ENCODE measurements at places on chromosomes 16 and 17. TPM values are rescaled to one million over a fixed set of nuclear protein-coding genes. Genes with fewer than 3 reads are reported as not detected.

CLEC18C gene
- total RNA-seq: 4.3 TPM

GRCh38 chr17:32596628-32597027 lies 109.8 kb downstream of the CDK5R1 start:
- no peak for DNase-seq

DNA sequence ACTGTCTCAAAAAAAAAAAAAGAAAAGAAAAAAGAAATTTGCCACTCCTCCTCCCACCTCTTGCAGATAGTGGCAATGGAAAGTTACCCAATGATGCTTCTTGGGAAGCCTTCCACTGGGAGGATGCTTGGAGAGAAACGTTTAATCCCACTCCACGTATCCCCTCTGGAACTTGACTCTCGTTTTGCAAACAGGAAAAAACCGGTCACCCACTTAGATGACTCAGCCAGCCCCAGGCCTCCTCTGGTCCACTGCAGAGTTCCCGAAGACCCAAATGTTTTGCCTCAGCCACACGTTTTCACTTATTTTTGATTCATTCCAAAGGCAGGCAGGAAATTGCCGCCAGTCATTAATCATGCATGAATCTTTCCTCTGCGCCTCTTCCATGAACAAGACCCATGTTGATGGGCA lies 9.3 kb upstream of the TNFRSF17 start:
- DNase-seq: peak; percentile 87

GRCh38 chr17:44079877-44080821 lies 9.6 kb downstream of the G6PC3 start:
- no peak for DNase-seq

- DNase-seq: no peak
Observed at GRCh38 chr17:31740611-31741082, 118.4 kb downstream of the COPRS start.

GRCh38 chr17:44904001-44904984 lies 5.0 kb upstream of the EFTUD2 start:
- DNase-seq: no peak

- peak; percentile 94 for DNase-seq
Observed at GRCh38 chr17:33234930-33235685, 58.0 kb downstream of the ASIC2 start.

- DNase-seq: no peak
Observed at GRCh38 chr17:47830396-47831002, 842 bp downstream of the MRPL10 start.

- no peak for DNase-seq
Observed at GRCh38 chr17:77735566-77736198, 222.8 kb upstream of the TNRC6C start.

DNA sequence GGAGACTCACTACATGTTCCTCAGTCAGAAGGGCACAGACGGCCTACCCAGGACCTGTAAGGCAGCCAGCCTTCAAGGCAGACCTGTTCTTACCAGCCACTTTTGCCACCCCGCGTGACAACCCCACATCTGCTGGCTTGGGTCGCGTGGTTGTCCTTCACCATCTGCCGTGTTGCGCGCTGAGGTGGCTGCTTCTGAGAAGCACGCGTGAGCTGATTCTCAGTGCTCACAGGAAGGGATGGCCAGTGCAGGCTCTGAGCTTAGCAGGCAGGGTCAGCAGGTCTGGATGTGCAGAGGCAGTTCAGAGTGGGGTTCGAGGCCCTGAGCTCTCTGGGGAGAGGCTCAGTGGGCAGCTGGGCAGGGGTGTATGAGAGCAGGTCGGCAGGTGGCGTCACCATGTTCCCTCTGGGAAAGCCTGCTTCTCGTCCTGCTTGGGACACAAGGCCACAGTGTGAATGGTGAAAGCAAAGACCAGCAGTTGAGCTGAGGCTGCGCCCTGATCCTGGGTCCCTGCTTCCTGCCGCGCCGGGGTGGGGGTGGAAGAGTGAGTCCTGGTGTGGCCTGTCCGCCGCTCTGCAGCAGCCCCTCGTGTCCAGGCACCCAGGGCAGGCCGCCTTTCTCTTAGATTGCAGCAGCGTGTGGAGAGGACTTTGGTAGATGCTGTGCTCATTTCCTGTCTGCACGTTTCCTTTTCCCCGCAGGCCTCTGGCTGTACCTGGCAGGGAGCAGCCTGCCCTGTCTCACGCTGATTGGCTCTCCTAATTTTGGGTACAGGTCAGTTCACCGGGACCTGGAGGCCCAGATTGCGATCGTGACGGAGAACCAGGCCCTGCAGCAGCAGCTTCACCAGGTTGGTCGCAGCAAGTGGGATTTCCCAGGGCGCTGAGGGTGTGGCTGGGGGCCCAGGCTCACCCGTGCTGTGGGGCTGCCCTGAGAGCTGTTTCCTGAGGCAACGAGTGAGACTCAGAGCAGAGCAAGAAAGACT lies 36.0 kb downstream of the PGS1 start:
- DNase-seq: no peak

GRCh38 chr17:64171041-64171440 lies 41.1 kb upstream of the ERN1 start:
- DNase-seq: no peak

PDPR gene
- 14.6 TPM for total RNA-seq

DNA sequence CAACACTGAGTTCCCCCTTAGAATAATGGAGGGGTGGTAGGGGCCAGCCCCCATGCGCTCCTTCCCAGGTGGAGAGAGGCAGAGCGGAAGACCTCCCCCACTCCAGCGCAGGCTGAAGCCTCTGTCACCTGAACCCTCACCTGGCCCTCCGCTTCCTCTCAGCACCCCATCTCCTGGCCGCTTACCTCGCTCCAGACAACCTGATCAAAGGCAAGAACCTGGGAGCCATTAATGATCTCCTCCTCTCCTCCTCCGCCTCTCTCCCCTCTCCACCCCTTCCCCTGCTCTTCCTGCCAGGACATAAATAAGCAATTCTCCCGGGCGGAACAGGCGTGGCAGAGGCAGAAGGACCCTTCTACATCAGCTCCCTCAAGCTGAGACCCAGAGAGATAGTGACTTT lies 110.2 kb upstream of the LHX1 start:
- DNase-seq: no peak

DNA sequence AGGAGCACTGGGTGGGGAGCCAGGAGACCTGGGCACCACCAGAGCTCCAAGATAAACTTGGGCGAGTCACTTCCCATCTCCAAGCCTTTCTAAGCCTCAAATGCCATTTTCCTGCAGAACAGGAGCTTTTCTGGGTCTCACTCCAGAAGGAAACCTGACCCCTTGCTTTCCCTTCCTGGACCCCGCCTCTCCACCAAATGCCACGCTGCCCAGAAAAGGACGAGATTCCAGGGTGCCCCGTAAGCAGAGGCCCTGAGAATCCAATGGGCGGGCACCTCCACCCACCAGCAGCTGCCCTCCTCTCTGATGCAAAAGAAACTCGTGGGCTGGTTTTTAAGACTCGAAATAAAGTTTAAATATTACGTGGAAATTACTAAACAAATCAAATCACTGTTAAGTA lies 31.3 kb downstream of the ZNF423 start:
- DNase-seq: no peak

CEP295NL gene
- 0.69 TPM for total RNA-seq

DYNLL2 gene
- total RNA-seq: 20.7 TPM

GRCh38 chr16:81214745-81215166 lies 23.7 kb upstream of the BCO1 start:
- no peak for DNase-seq

DNA sequence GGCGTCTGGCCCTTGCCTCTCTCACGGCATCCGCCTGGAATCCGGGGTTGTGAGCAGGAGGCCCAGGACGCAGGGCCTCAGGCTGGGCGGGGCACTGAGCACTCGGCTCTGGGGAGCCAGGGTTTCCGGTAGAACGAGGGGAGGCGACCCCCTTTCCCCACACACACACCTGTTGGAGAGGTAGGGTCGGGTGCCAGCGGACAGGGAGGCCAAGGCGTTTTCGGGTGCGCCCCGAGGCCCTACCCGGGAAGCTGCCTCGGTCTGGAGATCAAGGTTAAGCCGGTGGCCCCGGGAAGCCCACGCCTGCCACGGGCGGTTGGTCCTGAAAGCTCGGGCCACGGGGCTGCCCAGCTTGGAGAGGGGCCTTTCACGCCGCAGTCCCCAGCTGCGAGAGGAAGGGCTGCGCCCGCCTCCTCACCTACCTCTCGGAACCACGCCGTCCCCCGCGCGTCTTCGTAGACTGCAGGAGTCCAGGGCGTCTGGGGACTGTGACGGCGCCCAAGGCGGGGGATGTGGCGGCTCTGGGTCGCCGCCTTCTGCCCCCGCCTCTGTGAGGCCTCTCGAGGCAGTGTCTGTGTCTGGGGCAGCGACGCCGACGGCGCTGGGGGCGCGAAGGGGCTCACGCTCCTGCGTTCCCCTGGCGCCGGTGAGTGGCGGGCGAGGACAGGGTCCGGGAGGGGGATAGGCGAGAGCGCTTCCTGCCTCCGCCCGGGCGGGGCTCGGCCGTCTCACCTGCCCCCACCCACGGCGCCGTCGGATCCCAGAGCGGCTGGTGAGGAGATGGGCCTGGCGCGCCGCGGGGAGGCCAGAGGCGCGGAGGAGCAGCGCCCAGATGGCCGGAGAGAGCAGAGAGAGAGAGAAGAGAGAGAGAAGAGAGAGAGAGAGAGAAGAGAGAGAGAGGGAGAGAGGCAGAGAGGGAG lies 20.3 kb upstream of the HOXB9 start:
- DNase-seq: no peak

- DNase-seq: no peak
Observed at GRCh38 chr16:68074850-68075555, 10.2 kb upstream of the NFATC3 start.

GRCh38 chr17:48577330-48577945 lies 712 bp downstream of the HOXB4 start:
- peak; percentile 69 for DNase-seq

DNA sequence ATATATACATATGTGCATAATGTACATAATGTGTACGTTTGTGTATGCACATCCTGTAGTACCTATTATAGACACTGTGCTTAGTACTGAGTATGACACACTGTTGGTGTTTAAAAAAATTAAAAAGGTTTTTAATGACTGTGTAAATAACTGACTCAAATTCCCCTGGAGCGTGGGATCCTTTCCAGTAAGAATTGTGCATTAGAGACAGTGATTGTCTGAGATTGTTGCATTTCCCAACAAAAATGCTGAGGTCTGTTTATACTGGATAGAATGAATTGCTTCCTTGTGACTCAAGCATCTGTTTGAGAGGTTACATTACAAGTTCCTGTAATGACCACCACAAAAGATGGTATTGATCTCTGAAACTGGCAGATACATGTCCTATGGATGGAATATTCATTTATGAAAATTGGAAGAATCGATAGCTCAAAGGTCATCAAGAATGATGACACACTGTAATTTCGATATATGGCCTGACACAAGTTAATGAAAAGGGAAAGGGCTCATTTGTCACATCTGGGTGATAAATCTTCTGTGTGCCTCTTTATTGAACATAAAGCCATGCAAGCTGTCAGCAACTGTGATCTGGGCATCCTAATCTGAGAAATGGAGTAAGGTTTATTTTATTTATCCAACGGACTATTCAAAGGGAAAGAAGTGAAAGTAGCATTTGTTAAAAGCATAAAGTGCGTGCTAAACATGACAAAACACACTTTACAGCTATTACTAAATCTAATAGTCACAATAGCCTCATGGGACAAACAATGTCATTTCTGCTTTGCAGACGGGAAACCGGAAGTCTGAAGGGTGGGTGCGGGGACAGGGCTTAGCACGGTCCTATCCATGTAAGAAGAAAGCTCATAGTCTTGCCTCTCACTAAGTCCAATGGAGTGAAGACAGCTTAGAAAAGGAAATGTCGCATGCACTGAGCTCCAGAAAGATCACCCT lies 228.8 kb downstream of the CDH11 start:
- peak; percentile 35 for DNase-seq

- DNase-seq: peak; percentile 79
Observed at GRCh38 chr17:4945176-4945943, 3.0 kb downstream of the PFN1 start.

CHRNE gene
- total RNA-seq: 0.35 TPM

GDPD1 gene
- 5.0 TPM for total RNA-seq

FTSJ3 gene
- 76.1 TPM for total RNA-seq

- no peak for DNase-seq
Observed at GRCh38 chr17:54927525-54927924, 26.9 kb downstream of the TOM1L1 start.

ATXN7L3 gene
- 61.1 TPM for total RNA-seq

DNA sequence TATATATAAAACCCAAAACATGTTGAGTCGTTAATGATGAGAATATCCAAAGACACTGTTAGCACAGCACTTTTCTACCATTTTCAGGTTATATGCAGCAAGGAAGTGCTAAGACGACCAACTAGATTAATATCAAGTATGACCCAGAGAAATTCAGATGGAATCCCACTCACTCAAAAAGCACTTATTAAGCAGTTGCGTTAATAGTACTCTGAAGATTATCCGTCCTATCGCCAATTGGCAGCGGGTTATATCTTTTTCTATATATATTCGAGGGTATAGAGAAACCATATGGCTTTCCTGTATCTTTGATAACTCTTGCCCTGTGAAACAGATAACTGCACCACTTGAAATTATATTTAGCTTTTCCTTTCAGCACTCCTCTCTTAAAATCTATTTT lies 1.1 kb downstream of the CRLF3 start:
- DNase-seq: no peak

GRCh38 chr17:45993962-45994627 lies 5.0 kb upstream of the STH start:
- no peak for DNase-seq

- no peak for DNase-seq
Observed at GRCh38 chr16:77373726-77374125, 61.1 kb downstream of the ADAMTS18 start.

GRCh38 chr17:351875-352420 lies 659 bp downstream of the RPH3AL start:
- DNase-seq: no peak

RNF157 gene
- total RNA-seq: 3.6 TPM

DNA sequence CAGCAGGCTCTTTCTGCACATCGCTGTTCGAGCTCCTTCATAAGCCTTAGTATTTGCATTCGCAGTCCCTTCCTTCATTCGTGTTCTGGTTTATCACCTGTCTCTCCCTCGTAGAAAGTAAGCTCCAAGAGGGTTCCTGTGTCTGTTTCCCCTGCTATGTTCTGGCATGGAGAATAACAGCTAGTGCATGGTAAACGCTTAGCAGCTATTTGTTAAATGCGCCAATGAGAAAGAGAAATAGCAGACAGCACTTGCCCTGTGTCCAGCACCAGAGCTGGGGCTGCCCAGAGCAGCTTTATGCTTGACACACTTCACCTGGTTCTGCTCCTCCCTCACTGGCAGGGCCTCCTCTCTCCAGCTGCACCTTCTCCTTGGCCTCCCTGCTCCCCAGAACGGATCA lies 5.5 kb downstream of the ZNF688 start:
- no peak for DNase-seq

DNA sequence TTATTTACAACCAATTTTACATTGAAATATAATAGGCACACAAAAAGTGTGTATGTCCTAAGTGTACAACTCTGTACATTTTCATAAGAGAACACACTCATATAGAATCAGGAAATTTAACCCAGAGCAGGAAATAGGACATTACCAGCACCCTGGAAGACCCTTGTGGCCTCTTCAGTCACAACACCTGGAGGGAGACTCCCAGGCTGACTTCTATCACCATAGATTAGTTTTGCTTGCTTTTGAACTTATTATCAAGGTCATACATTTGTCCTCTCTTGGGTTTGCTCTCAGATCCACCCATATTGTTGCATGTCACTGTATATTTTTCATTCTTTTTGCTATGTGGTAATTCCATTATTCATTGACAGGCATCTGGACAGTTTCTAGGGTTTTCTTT lies 5.8 kb downstream of the RIPOR1 start:
- no peak for DNase-seq

P2RX1 gene
- total RNA-seq: not detected

TMEM238L gene
- not detected for total RNA-seq

SLC43A2 gene
- 8.9 TPM for total RNA-seq

- no peak for DNase-seq
Observed at GRCh38 chr17:16496820-16497489, 5.0 kb upstream of the LRRC75A start.

GRCh38 chr16:74723256-74723655 lies 22.6 kb upstream of the MLKL start:
- DNase-seq: no peak

Data from renal cortical epithelial cell (primary cell).